Adrenal gland (tissue), 19 donors: ENCODE measurements at places on chromosomes 12 and 14. TPM values are rescaled to one million over a fixed set of nuclear protein-coding genes. Genes with fewer than 3 reads are reported as not detected.

DNA sequence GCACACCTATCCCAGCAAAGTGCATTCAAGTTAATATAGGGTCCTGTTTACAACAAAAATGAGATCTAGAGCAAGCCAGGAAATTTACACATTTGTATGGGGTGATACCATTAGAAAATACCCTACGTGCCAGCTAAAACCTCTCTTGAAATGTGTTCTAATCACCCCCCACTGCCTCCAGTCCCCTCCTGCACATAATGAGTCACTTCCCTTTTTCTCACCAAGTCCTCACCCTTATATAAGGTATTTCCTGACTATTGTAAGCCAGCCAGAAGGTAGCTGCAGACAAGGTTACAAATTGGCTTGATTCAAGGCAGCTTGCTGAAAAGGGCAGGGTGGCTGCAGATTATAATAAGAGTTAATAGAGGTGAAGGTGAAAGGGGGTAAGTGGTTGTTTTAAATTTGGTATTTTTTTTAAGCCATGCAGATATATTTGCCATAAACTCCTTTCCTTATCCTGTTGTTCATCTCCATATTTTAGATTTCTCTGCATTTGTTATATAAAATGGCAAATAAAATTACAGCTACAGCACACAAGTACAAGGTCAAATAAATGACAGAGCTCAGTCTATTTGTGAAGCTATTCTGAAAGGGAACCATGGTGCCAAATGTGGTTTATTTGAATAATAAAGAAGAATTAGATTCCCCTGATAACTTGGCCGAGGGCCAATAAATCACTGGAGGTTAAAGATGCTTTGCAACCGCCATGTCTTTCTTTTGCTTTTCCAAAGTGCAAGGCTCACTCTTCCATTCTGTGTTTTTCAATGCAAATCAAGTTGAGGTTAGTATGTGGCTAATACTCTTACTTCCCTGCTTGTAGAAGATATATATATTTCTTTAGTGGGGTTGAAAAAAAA is 385.9 kb downstream of the EGLN3 start:
- H3K4me1 ChIP-seq = peaks cover 9% of the 10 kb centered on the region
- no peaks in the 10 kb centered on the region for H3K27me3 ChIP-seq
- no peak for DNase-seq
- no peaks in the 10 kb centered on the region for H3K36me3 ChIP-seq
- H3K27ac ChIP-seq = no peak overlapping the region

- H3K4me3 ChIP-seq = no peak overlapping the region
- H3K4me1 ChIP-seq = no peaks in the 10 kb centered on the region
- no peak for DNase-seq
- no peak overlapping the region for H3K27ac ChIP-seq
These were observed 43.3 kb upstream of the MED13L start for GRCh38 chr12:116320791-116321217.

GRCh38 chr12:21528953-21529352 is 2.9 kb downstream of the SPX start:
- no peaks in the 10 kb centered on the region for H3K4me1 ChIP-seq
- no peak for DNase-seq
- no peak overlapping the region for H3K4me3 ChIP-seq
- H3K27me3 ChIP-seq = no peaks in the 10 kb centered on the region
- no peaks in the 10 kb centered on the region for H3K36me3 ChIP-seq

GRCh38 chr12:39426636-39427240 is 16.2 kb downstream of the KIF21A start:
- no peak overlapping the region for H3K4me3 ChIP-seq
- no peaks in the 10 kb centered on the region for H3K36me3 ChIP-seq
- DNase-seq = no peak
- H3K4me1 ChIP-seq = no peaks in the 10 kb centered on the region
- no peaks in the 10 kb centered on the region for H3K27me3 ChIP-seq

- H3K27me3 ChIP-seq = no peaks in the 10 kb centered on the region
- no peak overlapping the region for H3K27ac ChIP-seq
- no peak for DNase-seq
- H3K4me3 ChIP-seq = no peak overlapping the region
- no peaks in the 10 kb centered on the region for H3K36me3 ChIP-seq
- H3K4me1 ChIP-seq = no peaks in the 10 kb centered on the region
These were observed 240.4 kb downstream of the SNAPC1 start for GRCh38 chr14:62002642-62003041.

The GLIPR1L2 gene
- total RNA-seq = 1.3 TPM

The ZC2HC1C gene
- 9.5 TPM for total RNA-seq

The AICDA gene
- total RNA-seq = not detected
